ENCODE measurements at places on chromosomes 7 and 10.

DNA sequence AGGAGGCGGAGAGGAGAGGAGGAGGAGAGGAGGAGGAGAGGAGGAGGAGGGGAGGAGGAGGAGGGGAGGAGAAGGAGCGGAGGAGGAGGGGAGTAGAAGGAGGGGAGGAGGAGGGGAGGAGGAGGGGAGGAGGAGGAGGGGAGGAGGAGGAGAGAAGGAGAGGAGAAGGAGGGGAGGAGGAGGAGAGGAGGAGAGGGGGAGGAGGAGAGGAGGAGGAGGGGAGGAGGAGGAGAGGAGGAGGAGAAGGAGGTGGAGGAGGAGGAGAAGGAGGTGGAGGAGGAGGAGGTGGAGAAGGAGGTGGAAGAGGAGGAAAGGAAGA is 15.5 kb upstream of the CRCP start:
- no peak overlapping the region for H3K4me3 ChIP-seq
- no peaks in the 10 kb centered on the region for H3K36me3 ChIP-seq
- H3K27me3 ChIP-seq = no peaks in the 10 kb centered on the region
- peaks cover 9% of the 10 kb centered on the region for H3K4me1 ChIP-seq

GRCh38 chr7:99792967-99793366 is 9.0 kb upstream of the CYP3A4 start:
- no peak for DNase-seq
- no peak overlapping the region for H3K27ac ChIP-seq
- H3K4me3 ChIP-seq = no peak overlapping the region
- peaks cover 44% of the 10 kb centered on the region for H3K27me3 ChIP-seq
- no peaks in the 10 kb centered on the region for H3K4me1 ChIP-seq

GRCh38 chr10:109187677-109188076 is 735.6 kb downstream of the XPNPEP1 start:
- no peak for DNase-seq
- no peak overlapping the region for H3K4me3 ChIP-seq
- no peaks in the 10 kb centered on the region for H3K27me3 ChIP-seq
- H3K4me1 ChIP-seq = no peaks in the 10 kb centered on the region
- H3K27ac ChIP-seq = no peak overlapping the region
- H3K36me3 ChIP-seq = no peaks in the 10 kb centered on the region

DNA sequence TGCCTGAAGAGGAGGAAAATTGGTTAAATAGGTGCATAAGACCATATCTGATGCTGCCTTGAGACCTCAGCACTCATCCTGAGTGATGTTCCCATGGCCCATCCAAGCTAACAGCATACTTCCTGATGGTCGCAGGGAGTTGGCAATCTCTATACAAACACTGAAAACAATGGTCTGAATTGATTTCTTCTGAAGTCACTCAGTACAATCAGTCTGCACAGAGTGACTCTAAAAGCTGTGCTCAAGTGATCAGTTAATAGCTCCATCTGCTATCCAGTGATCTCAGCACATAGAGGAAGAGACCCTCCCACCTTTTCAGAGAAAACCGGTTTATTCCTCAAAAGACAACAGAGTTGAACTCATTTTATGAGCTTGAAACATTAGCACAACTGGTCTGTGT is 3.9 kb downstream of the PPP1R17 start:
- H3K27me3 ChIP-seq = no peaks in the 10 kb centered on the region
- H3K27ac ChIP-seq = no peak overlapping the region
- no peak overlapping the region for H3K4me3 ChIP-seq
- no peaks in the 10 kb centered on the region for H3K36me3 ChIP-seq
- DNase-seq = no peak

DNA sequence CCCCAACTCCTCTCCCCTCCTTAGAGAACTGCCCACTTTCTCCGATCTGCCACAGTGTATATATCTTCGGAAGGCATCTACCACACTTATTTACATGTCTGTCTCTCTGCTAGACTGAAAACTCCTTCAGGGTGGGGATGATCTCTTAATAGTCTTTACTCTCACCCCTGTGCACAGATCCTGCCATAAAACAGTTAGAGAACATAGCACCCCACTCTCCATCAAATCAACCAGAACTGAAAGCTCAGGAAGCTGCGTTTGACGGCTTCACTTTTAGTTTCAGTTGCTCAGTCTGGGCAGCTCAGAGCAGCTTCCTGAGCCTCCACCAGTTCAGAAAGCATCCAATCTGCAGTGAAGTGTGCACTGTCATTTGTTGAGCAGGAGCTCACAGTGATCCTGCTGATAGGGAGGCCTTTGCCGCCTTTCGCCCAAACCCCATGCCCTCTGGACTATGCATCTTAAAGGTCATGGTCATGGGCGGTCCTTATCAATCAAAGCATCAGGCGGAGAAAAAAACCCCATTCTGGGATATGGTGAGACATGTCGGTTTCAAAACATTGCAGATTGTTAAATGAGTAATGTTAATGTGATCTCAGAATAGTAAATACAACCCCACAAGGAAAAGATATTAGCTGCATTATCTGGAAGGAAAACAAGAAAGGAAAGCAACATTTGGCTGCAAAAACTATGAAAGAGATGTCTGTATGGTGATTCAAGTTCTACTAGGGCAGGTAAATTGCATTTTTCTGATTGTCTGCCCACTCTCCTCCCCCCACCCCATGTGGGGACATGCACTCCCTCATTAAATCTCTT is 167.1 kb upstream of the ADO start:
- no peak overlapping the region for H3K27ac ChIP-seq
- peaks cover 3% of the 10 kb centered on the region for H3K36me3 ChIP-seq
- H3K4me3 ChIP-seq = no peak overlapping the region
- DNase-seq = peak; percentile 82
- no peaks in the 10 kb centered on the region for H3K27me3 ChIP-seq

GRCh38 chr10:11205030-11205772 is 187.5 kb downstream of the CELF2 start:
- peak overlapping the region; percentile 94 for H3K27ac ChIP-seq
- no peak for DNase-seq
- no peaks in the 10 kb centered on the region for H3K27me3 ChIP-seq
- peaks cover 97% of the 10 kb centered on the region for H3K4me1 ChIP-seq
- H3K4me3 ChIP-seq = no peak overlapping the region

DNA sequence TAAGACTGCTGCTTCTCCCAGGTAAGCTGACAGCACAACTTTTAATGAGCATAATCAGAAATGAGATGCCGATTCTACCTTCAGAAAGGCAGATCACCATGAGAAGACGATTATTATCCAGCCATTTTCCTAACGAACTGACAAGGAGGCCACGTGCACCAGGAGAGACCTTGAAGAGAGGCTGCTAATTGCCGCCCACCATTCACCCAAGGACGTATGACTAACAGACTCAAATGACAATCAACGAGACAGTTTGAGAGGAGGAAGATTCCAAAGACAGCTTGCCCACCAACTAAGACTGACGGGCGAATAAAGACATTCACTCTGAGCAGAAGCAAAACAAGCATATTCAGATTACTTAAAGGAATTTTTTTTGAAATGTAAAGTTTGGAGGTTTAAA is 301.9 kb upstream of the TAC1 start:
- no peaks in the 10 kb centered on the region for H3K4me1 ChIP-seq
- H3K27me3 ChIP-seq = no peaks in the 10 kb centered on the region
- H3K36me3 ChIP-seq = no peaks in the 10 kb centered on the region
- no peak overlapping the region for H3K27ac ChIP-seq
- no peak for DNase-seq

- DNase-seq = no peak
- H3K36me3 ChIP-seq = peaks cover 12% of the 10 kb centered on the region
- no peaks in the 10 kb centered on the region for H3K4me1 ChIP-seq
- no peak overlapping the region for H3K4me3 ChIP-seq
- H3K27me3 ChIP-seq = no peaks in the 10 kb centered on the region
- H3K27ac ChIP-seq = no peak overlapping the region
Measured at GRCh38 chr7:26699766-26700165, 164.6 kb downstream of the SKAP2 start.

GRCh38 chr7:87220026-87220733 is 648 bp upstream of the TMEM243 start:
- H3K36me3 ChIP-seq = peaks cover 19% of the 10 kb centered on the region
- peak overlapping the region; percentile 100 for H3K27ac ChIP-seq
- H3K4me1 ChIP-seq = peaks cover 36% of the 10 kb centered on the region
- peak overlapping the region; percentile 100 for H3K4me3 ChIP-seq
- H3K27me3 ChIP-seq = no peaks in the 10 kb centered on the region

DNA sequence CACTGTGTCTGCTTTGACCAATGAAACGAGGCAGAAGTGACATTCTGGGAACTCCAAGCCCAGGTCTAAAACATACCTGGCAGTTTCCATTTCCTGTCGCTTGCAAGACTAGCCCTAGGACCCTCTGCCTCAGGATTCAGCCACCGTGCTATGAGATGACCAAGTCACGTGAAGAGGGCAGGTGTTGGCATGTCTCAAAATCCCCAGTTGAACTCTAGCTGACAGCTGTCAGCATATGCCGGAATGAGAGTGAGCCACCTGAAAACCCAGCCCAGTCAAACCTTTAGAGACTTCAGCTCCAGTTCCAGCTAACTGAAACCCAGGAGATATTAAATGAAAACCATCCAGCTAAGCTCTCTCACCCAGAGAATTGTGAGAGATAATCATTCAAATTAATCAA is 89.9 kb upstream of the PPP1R3A start:
- H3K4me1 ChIP-seq = no peaks in the 10 kb centered on the region
- H3K4me3 ChIP-seq = no peak overlapping the region
- no peak for DNase-seq
- H3K27me3 ChIP-seq = peaks cover 4% of the 10 kb centered on the region
- H3K36me3 ChIP-seq = no peaks in the 10 kb centered on the region
- no peak overlapping the region for H3K27ac ChIP-seq

- no peak overlapping the region for H3K4me3 ChIP-seq
- no peak overlapping the region for H3K27ac ChIP-seq
- DNase-seq = no peak
- no peaks in the 10 kb centered on the region for H3K36me3 ChIP-seq
Measured at GRCh38 chr10:68135922-68136792, 26.9 kb downstream of the MYPN start.

DNA sequence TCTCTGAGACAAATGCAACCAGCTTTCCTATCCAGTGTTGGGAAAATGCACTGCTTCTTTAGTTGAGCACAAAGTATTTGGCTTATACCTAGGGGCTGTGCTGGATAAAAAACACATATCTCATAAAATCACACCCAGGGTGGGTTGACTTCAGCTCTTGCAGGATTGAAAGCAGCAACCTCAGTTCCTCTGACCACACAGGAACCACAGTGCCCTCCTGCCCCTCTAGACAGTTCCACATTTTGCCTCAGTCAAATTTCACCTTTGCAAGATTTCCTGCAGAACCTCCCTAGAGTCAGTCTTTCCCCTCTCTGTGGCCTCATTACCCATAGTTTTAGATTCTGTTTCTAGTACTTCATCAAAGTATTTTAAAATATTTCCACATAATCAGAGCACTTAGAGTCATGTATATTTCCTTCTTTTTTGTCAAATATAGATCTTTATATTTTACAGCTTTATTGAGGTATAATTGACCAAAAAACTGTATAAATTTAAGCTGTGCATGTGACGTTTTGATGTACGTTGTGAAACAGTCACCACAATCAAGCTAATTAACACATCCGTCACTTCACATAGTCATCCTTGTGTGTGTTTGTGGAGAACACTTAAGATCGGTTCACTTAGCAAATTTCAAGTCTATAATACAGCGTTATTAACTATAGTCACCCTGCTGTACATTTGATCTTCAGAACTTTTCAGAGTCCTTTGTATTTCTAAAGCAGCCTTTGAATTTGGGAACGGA is 37.0 kb upstream of the EGR2 start:
- H3K36me3 ChIP-seq = peaks cover 4% of the 10 kb centered on the region
- peak overlapping the region; percentile 84 for H3K27ac ChIP-seq
- no peaks in the 10 kb centered on the region for H3K27me3 ChIP-seq

DNA sequence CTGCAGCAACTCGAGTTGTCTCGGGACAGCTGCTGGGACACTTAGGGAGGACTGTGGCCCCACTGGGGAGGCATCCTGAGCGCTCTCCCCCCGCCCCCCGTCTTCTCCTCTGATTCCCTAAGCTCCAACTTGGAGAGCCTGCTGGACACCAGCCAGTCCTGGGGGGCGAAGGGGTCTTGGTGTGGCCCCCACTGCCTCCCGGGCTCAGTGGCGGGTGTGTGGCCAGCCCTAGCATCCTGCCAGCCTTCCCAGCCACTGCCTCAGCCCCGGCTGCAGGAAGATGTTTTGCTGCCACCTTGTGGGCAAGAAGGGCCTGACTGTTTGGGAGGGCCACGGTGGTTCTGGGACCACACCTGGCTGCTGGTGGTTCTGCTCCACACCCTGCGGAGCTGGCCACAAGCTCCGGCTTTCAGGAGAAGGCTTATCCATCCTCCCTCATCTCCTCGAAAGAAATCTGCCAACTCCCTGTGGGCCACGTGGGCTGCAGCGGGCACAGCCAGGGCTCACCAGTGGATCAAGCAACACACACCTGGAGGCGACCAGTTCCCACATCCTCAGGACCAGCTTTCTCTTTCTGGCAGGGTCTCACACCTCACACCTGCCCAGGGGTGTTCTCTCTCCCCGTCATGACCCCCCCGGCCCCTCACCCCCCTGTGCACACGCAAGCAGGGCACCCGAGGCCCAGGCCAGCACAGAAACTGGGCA is 24.8 kb downstream of the AGAP3 start:
- DNase-seq = peak; percentile 62
- H3K4me1 ChIP-seq = no peaks in the 10 kb centered on the region
- peaks cover 32% of the 10 kb centered on the region for H3K27me3 ChIP-seq
- no peaks in the 10 kb centered on the region for H3K36me3 ChIP-seq
- no peak overlapping the region for H3K4me3 ChIP-seq

- no peaks in the 10 kb centered on the region for H3K4me1 ChIP-seq
- no peak overlapping the region for H3K4me3 ChIP-seq
- peaks cover 23% of the 10 kb centered on the region for H3K27me3 ChIP-seq
- no peak for DNase-seq
- no peaks in the 10 kb centered on the region for H3K36me3 ChIP-seq
Measured at GRCh38 chr7:55296070-55296469, 69.1 kb upstream of the LANCL2 start.

DNA sequence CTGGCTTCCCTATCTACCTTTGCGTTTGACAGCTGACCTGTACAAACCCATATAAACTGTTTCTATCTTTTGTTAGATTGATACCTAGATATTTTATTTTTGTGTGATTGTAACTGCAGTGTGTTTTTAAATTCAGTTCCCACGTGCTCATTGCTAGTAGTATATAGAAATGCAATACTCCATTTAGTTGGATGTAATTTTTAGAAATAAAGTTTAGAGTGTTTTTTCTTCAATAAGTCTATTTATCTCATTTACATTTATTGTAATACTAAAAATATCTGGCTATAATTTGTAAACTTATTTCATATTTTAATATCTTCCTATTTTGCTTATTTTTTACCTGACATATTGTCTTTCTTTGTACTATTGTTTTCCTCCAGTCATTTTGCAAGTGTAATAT is 329.7 kb upstream of the ADARB2 start:
- DNase-seq = no peak
- H3K4me3 ChIP-seq = no peak overlapping the region
- H3K4me1 ChIP-seq = no peaks in the 10 kb centered on the region

GRCh38 chr7:93933156-93933555 is 11.6 kb downstream of the GNG11 start:
- no peaks in the 10 kb centered on the region for H3K27me3 ChIP-seq
- no peak overlapping the region for H3K4me3 ChIP-seq
- DNase-seq = no peak

GRCh38 chr7:79982141-79982770 is 152.4 kb upstream of the GNAI1 start:
- H3K27me3 ChIP-seq = no peaks in the 10 kb centered on the region
- H3K27ac ChIP-seq = no peak overlapping the region
- H3K4me1 ChIP-seq = no peaks in the 10 kb centered on the region
- H3K36me3 ChIP-seq = no peaks in the 10 kb centered on the region

- H3K27ac ChIP-seq = no peak overlapping the region
- H3K27me3 ChIP-seq = no peaks in the 10 kb centered on the region
- peaks cover 27% of the 10 kb centered on the region for H3K36me3 ChIP-seq
- H3K4me3 ChIP-seq = no peak overlapping the region
- DNase-seq = no peak
- peaks cover 70% of the 10 kb centered on the region for H3K4me1 ChIP-seq
Measured at GRCh38 chr7:18547509-18548187, 52.1 kb downstream of the HDAC9 start.
